Activated T-helper 9 cell treated with anti-CD3 and anti-CD28 coated beads, Interleukin-2, amount 50 U/mL, for 16 hours (primary cell): ENCODE measurements at places on chromosomes 3 and 15.

GRCh38 chr3:140920029-140920428 lies 21.6 kb upstream of the SLC25A36 start:
- DNase-seq = no peak

DNA sequence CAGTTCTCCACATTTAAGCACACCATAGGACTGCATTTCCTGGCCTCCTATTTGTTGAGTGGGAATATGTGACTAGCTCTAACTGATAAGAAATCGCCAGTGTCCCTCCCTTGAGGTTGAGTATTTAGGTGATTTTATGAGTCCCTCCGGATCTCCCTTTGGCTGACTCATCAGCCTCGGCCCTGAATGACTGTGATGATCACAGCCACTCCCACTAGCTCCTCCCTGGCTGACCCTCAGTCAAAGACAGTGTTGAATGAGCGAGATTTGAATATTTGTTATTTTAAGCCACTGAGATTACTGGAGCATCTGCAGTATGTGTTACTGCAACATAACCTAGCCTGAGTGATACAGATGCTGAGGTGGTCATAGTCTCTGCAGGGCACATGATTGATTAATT lies 515.3 kb downstream of the EPHB1 start:
- no peak for DNase-seq

GRCh38 chr3:4826237-4827100 lies 152.8 kb upstream of the BHLHE40 start:
- no peak for DNase-seq

DNA sequence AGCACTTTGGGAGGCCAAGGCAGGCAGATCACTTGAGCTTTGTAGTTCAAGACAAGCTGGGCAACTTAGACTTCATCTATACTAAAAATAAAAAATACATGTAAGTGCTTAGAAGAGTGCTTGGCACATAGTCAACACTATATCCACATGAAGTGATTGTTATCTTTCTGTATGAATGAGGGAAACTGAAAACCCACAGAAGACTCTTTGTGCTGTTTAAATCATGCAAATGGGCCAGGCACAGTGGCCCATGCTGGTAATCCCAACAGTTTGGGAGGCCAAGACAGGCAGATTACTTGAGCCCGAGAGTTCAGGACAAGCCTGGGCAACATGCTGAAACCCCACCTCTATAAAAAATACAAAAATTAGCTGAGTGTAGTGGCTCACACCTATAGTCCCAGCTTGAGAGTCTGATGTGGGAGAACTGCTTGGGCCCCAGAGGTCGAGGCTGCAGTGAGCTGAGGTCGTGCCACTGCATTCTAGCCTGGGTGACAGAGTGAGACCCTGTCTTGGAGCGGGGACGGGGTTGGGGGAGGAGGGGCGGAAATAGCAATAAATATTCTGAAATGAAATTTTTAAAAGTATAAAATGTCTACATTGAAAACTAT lies 129.7 kb downstream of the NR2E3 start:
- no peak for DNase-seq

DNA sequence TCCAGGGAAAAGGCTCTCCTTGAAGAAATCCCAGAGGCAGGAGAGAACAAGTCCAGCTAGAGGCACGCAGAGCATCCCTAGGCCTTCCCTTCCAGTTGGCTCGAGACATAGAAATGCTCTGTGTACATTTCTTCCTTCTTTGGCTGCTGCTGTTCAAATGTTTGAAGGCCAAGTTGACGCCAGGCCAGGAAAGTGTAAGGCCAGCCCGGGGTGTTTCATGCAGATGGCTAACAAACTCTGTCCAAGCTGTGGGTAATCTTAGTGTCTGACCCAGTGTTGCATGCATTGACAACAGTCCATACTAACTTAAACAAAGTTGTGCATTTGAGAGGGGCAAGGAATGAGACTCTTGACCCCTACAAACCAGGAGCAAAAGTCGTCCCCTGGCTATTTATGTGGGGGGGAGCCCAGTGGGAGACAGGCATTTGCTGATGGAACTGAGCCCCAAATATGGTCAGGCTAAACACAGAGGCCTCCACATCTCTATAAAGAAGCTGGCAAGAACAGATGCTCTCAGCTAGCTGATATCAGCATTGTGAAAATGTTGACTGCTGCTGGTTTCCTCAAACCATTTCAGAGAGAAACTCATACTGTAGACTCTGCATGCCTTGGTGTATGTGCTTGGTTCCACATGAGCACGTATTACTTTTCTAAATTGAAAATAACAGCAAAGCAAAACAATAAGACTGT lies 139.5 kb downstream of the ADAMTS9 start:
- no peak for DNase-seq

GRCh38 chr15:29676961-29677402 lies 145.3 kb downstream of the TJP1 start:
- no peak for DNase-seq

DNA sequence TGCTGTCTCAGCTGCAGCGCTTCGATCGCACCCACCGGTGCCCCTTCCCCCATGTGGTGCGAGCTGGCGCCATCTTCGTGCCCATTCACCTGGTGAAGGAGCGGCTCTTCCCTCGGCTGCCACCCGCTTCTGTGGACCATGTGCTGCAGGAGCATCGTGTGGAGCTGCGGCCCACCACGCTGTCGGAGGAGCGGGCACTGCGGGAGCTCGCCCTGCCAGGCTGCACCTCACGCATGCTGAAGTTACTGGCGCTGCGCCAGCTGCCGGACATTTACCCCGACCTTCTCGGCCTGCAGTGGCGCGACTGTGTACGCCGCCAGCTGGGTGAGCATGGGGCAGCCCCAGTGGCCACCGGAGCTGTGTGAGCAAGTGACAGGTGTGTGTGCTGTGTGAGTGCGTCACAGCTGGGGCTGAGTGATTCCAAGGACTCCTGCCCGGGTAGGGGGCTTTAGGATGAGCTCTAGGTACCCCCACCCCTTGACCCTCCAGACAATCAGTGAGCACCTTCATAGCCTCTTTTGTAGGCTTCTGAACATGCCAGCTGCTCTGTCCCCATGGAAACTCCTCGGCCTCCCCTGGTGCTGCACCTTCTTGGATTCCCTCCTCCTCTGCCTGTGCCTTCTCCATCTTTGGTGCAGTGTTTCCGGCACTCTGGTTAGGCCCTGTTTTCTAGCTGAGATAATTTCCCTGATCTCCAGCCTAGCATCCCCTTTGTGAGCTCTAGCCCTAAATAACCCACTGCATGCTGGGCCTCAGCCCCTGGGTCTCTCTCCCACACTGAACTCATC lies 7.0 kb downstream of the C15orf39 start:
- DNase-seq = no peak

DNA sequence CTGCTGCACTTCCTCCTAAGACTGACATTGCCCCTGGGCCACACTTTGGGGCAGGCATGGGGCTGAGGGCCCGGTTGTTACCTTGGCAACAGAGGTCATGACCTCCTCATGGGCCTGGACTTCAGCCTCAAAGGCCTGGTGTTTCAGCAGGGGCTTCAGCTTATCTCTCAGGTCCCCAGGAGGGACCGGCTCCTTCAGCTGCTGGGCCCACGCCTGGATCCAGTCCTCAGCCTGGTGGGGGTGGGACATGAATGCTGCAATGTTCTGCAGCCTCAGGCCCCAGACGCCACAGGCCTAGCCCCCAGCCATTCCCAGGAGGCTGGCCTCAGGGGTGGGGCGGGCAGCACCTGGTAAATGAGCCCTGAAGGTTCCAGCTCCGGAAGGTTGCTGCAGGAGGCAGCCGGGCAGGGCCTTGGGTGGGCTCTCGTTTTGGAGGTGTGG lies 27.6 kb downstream of the SPTBN5 start:
- DNase-seq = no peak

DNA sequence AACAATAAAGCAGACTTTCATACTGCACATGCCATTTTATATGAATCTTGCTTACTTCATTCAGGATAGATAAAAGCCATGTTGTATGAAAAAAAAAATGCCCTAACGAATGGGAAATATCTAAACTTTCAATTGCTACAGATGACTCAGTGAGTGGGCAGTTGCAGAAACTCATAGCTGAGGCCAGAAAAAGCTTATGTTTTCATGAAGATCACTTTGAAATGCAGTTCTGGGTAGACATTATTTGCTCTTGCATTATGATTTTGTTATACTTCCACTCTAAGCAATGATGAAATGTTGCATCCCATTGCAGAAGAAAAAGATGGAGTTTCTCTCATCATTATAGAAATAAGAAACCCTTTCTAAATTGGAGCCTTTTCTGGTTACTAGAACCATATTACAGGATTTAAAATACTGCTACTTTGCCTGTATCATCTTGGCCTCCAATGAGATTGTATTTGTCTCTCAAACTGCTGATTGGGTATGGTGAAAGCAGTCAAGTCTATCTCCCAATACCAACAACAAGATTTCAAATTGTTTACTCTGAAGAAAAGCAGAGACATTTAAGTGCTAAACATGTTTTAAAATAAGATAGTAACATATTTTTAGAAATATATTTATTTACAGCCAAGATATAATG lies 17.0 kb downstream of the PEAK1 start:
- no peak for DNase-seq

- DNase-seq = no peak
These were observed 36.7 kb downstream of the SLC28A1 start for GRCh38 chr15:84921121-84921520.

- no peak for DNase-seq
These were observed 76.8 kb downstream of the TAMM41 start for GRCh38 chr3:11769704-11770476.

GRCh38 chr3:189272500-189273119 lies 100.8 kb downstream of the TPRG1 start:
- DNase-seq = no peak

- DNase-seq = no peak
These were observed 76.8 kb upstream of the HRH1 start for GRCh38 chr3:11077466-11077865.

GRCh38 chr3:28595372-28595771 lies 246.7 kb upstream of the AZI2 start:
- DNase-seq = no peak

- no peak for DNase-seq
These were observed 630 bp downstream of the KIF15 start for GRCh38 chr3:44762170-44762677.

- no peak for DNase-seq
These were observed 184.0 kb downstream of the IGSF11 start for GRCh38 chr3:118850687-118851086.

GRCh38 chr3:111547631-111548030 lies 5.6 kb downstream of the CD96 start:
- no peak for DNase-seq

- DNase-seq = no peak
These were observed 119.3 kb upstream of the CCNL1 start for GRCh38 chr3:157279237-157279636.

DNA sequence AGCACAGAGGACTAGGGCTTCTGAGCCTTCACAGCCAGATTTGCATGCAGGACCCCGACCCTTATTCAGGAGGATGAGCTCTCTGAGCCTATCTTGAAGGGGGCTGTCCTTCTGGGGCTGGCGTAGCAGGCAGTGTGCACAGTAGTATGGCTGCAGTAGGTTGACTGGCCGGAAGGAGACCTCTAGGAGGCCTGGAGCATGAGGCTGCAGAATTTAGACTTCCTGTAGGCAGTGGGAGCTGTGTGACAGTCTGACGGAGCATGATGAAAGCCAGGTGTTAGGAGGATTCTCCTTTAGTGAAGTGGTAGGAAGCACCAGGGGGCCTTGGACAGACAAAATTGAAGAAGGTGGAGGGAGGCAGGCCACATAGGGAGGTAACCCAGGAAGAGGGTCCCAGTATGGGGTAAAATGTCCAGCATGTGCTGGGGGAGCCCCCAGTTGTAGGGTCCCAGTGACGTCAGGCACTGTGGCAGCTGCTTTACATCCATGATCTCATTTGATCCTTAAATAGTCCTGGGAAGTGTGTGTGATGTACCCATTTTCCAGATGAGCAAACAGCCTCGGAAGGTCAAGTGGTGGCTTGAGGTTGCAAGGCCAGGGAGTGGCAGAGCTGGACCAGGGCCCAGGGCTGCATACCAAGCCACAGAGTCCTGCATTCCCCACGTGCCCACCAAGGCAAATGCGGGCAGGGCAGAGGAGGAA lies 36.1 kb downstream of the SPSB4 start:
- DNase-seq = no peak

GRCh38 chr3:63892773-63893352 lies 19.3 kb downstream of the SCAANT1 start:
- DNase-seq = no peak

DNA sequence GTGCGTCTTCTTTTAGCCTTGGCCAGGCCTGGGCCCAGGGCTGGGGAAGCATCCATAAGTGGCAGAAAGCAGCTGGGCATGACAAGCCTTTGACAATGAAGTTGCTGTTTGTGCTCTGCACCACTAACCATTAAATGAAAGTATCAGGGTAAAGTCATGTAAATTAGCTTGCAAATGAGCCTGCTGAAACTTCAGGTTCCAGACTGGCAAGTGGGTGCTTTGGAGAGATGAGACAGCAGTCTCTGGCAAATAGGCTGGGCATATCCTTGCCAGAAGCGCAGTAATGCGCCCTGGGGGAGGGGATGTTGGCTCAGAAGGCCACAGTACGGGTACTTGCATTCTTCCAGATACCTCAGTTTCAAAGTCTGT lies 40.7 kb downstream of the RAB6B start:
- DNase-seq = no peak

- no peak for DNase-seq
These were observed 100.3 kb downstream of the STRIT1 start for GRCh38 chr3:155192957-155193746.

DNA sequence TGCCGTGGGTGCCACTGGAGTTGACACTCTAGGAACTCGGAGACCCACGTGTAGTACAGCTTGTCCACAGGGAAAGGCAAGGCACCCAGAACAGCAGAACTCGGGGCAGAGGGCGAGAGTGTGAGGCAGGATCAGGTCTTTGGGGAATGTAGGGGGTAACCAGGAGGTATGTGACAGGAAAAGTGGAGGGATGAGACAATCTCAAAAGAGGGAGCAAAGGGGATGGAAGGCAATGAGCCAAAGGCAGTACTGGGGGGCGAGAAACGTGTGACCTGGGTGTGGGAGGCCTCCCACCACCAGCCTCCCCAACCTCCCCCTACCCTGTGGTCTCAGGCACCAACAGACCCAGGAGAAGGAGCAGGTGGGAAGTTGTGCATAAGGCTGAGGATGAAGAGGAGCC lies 48.9 kb downstream of the UMPS start:
- DNase-seq = no peak
